ENCODE measurements at places on chromosomes 11 and 22. TPM values are rescaled to one million over a fixed set of nuclear protein-coding genes. Genes with fewer than 3 reads are reported as not detected.

Gene OR51A2
- not detected for total RNA-seq

DNA sequence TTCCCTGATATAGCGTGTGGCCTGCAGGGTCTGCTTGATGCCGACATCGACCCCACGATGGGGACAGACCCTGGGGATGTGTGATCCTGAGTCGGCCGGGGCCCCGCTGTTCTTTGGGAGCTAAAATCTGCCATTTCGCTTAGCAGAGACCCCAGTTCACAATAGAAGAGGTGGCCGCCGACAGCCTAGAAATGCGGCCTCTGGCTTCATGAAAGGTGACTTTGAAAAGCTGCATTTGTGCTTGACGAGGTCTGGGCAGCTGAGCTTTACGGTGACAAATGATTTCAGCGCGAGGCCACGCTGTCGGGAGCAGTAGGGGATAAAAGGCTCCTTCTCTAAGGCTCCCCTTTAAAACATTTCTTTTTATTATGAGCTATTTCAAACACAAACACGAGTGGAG, 71.7 kb downstream of the RPS6KA4 start:
- H3K27ac ChIP-seq, result no peak overlapping the region
- H3K4me3 ChIP-seq, result no peak overlapping the region
- no peaks in the 10 kb centered on the region for H3K4me1 ChIP-seq
- no peaks in the 10 kb centered on the region for H3K27me3 ChIP-seq

DNA sequence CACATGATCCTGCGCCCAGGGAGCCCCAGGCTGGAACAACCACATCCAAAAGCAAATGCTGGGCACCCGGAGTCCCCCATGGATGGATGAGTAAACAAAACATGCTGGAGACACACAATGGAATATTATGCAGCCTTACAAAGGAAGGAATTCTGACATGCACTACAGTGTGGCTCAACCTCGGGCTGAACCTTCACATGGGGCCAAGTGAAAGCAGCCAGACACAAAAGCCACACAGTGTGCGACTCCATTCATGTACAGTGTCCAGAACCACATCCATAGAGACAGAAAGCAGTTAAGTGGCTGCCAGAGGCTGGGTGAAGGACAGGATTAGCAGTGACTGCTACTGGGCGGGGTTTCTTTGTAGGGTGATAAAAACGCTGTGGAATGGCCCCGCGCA, 10.1 kb downstream of the POLR3H start:
- no peak overlapping the region for H3K4me3 ChIP-seq
- H3K4me1 ChIP-seq, result no peaks in the 10 kb centered on the region
- H3K36me3 ChIP-seq, result no peaks in the 10 kb centered on the region
- no peak for DNase-seq

DNA sequence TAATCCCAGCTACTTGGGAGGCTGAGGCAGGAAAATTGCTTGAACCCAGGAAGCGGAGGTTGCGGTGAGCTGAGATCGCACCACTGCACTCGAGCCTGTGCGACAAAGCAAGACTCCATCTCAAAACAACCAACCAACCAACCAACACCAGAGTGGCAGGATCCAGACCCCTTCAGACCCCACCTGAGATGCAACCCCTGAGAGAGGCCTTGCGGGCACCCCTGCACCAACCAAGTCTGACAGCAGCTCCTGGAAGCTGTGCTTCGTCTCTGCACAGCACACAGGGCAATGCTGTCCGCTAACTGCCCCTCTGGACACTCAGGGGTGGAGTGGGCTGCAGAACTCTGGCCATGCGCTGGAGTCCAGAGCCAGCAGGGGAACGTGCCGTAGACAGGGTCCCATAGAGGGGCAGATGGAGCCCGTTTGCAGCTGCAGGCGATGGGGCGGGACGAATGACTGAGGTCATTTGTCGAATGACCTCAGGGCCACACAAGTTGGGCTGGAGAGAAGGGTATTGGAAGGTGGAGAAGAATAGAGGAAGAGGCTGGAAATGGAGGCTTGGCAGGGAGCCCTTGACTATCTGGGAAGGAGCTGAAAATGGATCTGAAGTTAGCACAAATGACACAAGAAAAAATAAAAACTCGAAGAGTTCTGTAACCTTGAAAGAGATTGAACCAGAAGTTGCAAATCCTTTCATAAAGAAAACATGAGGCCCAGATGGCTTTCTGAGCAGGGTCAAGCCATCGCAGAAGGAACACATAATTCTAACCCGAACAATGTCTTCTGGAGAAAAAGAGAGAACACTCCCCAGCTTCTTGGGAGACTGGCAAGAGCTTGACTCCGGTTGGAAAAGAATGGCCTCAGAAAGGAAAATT, 199.7 kb downstream of the CTTN start:
- H3K4me1 ChIP-seq, result no peaks in the 10 kb centered on the region
- H3K36me3 ChIP-seq, result no peaks in the 10 kb centered on the region
